ENCODE measurements at places on chromosomes 7 and 10.
A peak's percentile ranks its signal among the peaks of the same experiment; 100 is the strongest.

DNA sequence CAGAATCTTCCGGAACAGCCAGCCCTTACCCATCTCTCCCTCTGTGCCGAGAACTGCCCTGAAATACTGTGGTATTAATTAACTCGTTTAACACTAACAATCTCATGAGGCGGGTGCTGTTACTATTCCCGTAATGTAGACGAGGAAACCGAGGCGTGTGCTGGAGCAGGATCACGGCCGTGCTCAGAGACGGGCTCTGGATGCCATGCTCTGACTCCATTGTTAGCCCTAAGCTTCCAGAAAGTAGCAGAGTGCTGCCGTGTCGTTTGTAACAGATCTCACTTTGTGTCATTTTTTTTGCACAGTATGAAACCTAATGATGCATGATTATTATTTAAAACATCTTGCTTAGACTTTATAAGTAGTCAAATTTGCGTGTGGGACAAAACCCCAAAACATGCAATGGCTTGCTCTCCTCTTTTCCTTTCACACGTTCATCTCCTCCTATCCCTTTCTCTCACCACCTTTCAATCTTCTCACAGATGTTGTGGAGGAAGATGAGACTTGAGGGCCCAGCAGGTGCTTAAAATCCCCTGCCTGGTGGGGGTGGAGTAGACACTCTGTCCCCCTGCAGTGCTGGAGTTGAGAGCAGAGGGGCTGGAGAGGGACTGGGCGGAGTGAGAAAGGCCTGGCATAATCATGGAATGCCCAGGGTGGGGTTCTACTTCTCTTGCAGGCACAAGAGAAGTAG lies 482 bp upstream of the ACTR3C start:
- no peak for DNase-seq

GRCh38 chr10:98957801-98958200 lies 277.9 kb downstream of the HPSE2 start:
- DNase-seq, result no peak

DNA sequence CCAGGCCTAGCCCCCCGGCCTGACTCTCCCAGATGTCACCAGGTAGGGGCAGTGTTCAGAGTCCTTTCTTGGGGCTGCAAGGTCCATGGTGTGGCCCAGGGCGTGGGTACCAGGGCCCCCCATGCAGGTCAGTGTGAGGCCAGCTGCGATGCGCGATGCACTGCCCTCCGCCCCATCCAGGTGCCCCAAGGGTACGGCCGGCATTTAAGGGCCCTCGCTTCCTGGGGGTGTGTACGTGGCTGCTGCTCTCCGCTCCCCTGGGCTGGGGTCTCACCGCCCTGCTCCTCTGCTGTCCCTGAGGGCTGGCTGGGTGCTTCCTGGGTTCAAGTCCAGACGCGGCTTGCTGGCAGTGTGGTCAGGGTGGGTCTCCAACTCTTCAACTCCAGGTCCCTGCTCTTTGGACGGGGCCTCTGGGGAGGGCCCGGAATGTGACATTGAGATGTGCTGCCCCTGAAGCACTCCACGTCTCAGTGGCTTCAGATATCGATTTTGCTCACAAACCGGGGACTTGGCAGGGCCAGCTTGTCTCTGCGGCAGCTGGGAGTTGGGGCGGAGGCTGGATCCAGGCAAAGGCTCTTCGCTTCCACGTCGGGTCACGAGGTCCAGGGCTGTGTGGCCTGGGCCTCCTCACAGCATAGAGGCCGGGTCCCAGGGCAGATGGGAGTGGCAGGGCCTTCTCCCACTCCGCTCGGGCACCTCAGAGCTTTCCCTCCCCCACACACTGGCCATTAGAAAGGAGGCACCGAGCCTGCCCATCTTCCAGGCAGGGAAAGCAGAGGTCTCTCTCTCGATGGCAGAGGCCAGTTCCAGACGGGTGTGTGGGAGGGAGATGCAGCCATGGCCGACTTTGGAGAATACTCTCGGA lies 93.2 kb downstream of the UNCX start:
- no peak for DNase-seq

DNA sequence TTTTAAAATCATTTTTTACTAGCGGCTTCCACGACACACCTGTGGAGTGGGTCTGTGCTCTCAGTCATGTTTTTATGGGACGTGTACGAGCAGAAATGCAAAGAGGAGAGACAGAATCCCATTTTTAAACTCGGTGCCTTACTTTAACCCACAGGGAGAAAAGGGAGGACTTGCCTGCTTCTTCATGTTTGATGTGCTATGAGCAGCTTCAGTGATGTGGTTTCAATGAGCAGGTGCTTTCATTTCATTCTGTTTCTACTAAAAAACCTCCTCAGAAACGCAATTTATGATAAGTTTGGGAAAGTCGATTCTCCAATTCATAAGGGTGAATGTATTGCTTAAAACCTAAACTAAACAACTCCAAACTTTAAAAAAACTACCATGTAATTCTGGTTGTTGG lies 537.2 kb downstream of the GATA3 start:
- no peak for DNase-seq

GRCh38 chr10:6144406-6145165 lies 55.8 kb downstream of the RBM17 start:
- DNase-seq, result peak; percentile 60
